ENCODE measurements at places on chromosomes 16 and 17.

DNA sequence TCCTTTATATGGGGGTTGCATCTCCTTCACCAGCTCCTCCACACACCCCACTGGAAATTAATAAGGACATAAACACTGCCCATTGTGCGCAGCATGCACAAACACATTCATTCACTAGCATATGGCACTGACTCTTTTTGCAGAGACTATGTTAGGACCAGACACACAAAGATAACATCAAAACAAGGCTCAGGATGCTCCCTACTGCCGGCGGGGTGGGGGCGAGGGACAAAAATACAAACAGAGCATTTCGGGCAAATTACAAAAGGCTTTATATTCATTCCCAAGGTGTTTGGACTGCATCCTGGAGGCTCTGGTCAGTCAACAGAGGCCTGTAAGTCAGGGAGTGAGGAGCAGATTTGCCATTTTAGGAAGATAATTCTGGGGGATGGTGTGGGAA, 299.7 kb downstream of the SLC39A11 start:
- no peak for DNase-seq

DNA sequence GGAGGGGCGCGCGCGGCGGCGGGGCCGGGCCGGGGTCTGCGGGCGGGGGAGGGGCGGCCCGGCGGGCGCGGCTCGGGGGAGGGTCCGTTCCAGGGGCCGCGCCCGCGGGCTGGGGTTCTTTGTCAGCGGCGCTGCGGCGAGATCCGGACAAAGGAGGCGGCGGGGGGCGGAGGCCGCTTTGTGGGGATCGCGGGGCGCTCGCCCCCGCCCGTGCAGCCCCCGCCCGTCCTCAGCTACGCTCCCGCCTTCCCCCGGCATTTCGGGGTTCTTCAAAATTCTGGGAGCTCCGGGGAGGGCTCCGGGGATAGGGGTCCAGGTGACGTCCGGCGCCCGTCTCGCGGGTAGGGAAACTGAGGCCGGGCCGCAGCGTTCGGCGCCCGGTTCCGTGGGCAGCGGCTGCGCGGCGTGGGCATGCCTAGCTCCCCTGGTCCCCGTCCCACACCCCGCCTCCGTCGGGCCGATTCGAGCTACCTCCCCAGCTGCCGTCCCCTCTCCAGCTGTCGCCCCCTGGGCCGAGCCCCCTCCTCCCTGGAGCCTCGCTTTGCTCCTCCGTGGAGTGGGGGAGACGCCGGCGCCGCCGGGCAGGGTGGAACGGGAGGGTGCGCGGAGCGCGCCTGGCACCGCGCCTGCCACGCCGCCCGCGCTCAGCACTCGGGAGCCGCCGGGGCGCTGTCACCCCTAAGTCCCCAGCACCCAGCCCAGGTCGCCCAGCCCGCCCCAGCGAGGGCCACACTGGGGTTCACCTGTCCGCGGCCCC, 546 bp downstream of the SNN start:
- no peak for DNase-seq

- peak; percentile 3 for DNase-seq
Measured at GRCh38 chr17:56833057-56833808, 487 bp downstream of the C17orf67 start.

DNA sequence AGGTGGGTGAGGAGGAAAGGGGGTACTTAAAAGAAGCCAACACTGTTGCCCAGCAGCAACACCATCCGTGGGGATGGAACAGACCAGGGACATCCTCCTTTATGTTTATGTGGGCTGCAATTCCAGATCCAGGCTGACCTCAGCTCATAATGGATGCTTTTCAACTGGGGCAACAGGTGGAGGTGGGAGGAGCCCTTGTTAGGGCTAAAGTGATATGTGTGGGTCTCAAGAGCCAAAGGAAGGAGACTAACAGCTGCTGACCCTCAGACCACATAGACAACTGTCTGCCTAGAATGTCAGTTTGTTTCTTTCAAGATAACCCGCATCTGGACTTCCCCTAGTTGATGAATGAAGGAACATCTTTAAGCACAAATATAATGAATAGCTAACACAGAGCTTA, 2.0 kb upstream of the INPP5K start:
- DNase-seq = no peak

DNA sequence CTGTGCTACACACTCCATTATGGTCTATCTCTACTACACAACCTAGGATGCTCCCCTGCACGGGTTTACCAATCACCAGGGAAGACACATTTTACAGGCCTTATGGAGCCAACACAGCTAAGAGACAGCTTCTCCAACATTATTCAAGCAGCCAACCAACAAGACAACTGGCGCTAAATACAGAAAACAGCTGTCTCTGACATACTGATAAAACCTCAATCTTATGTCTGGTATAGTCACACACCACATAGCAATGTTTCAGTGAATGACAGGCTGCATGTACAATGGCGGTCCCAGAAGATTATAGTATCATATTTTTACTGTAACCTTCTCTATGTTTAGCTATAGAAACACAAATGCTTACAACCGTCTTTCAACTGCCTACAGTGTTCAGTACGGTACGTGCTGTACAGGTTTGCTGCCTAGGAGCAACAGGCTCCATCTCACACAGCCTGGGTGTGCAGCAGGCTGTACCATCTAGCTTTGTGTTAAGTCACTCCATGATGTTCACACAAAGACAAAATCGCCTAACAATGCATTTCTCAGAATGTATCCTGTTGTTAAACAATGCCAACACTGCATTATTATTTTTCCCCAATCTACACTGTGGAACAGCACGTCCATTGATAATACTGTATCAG, 10.9 kb downstream of the USP22 start:
- no peak for DNase-seq

DNA sequence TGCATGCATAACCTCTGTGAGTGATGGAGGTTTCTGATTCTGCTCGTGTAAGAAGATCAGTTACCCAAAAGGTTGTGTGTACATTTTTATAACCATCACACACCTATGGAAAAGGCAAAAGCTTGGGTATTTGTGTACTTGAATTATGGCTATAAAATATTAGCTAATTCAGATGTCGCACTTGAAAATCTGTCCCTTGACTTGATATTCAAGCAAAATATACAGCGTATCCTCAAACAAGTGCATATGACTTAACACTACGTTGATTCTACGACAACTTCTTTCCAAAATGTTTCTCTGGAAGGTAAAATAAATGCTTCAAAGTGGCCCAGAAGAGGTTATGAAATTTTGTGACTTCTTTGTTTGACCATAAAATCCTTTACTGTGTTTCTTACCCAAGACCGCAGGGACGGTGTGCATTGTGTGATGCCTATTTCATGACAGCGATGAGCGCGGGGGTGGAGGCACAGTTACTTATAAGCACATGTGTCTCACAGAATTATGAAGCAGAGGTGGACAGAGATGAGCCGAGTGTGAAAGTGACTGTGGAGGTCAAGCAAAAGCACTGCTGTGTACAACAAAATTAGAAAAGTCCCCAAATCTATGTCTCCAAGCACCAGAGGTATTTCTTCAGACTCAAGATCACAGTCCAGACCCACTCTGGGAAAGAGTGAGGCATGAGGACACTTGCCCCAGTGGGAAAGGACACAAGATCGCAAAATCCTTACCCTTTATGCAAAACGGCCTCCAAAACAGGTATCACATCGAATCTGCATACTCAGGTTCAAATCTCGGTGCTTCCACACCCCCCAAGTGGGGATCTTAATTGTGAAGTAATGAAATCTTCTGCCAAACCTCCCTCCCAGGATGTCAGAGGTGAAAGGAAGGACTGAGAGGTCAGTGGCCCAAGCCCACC, 4.1 kb upstream of the HOXB9 start:
- no peak for DNase-seq

GRCh38 chr17:53133876-53134275, 688.9 kb upstream of the KIF2B start:
- DNase-seq = no peak

DNA sequence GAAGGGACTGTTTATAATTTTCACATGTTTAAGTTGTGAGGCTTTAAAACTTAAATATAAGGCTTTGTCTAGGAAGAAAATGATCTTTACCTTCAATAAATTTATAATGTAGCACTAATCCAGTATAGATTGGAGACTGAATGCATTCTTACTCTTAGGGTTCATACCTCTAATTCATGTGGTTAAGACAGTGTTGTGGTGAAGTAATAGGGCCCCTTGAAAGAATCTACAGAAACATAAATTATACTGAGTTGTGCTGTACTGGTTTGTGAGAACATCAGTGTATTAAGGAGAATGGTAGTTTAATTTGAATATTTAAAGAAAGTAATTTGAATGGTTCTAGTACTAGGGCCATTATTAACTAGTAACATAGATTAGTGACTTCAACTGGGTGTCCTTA, 13.7 kb downstream of the HAPSTR1 start:
- DNase-seq = no peak

GRCh38 chr16:20327444-20328041, at the start of gene GP2:
Gene GP2, minus strand, starts transcription at chr16:20327513. Its CDS starts 1,082 bp downstream, at chr16:20326431.
- no peak for DNase-seq

- DNase-seq = no peak
Measured at GRCh38 chr17:38534498-38534885, 71.3 kb downstream of the SRCIN1 start.

DNA sequence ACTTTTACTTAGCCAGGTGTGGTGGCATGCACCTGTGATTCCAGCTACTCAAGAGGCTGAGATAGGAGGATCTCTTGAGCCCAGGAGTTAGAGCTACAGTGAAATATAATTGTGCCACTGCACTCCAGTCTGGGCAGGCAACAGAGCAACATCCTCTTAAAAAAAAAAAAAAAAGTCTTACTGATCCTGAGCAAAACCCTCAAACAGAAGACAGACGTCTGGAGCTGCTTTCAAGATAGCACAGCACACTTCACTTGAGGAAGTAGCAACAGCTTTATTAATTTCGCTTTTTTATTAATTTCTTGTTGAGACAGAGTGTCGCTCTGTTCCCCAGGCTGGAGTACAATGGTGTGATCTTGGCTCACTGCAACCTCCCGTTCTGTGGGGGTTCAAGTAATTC, 10.2 kb upstream of the GGA2 start:
- no peak for DNase-seq

DNA sequence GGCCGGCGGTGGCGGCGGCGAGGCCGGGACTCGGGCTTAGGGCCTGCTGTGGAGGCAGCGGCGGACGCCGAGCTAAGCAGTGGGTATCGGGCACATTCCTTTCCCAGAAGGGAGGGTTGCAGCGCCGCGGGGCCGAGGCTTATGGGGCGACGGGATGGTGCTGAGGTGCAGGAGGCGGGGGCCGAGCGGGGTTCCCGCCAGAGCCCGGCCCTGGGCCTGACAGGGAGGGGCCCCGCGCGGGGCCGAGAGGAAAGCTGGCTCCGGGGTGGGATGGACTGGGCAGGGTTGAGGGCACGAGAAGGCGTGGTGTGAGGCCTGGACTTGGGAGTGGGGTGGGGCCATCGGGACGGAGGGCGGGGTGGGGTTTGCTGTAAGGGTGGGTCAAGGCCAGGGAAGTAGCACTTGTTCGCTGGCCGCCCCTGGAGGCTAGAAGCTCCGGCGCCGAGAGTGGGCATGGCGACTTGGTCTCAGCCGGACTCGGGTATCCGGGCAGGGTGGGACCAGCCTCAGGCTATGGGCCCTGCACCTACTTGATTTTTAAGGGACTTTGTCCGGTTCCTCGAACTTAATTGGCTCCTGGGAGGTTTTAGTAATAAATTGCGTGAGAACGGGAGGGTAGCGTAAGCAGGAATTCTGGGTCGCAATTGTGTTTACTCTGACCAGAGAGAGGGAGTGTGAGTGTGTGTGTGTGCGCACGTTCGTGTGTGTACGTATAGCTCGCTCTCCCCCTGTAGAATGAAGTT, 396 bp downstream of the NFE2L1 start:
- peak; percentile 75 for DNase-seq

GRCh38 chr17:78525511-78526160, 51.6 kb downstream of the DNAH17 start:
- no peak for DNase-seq

DNA sequence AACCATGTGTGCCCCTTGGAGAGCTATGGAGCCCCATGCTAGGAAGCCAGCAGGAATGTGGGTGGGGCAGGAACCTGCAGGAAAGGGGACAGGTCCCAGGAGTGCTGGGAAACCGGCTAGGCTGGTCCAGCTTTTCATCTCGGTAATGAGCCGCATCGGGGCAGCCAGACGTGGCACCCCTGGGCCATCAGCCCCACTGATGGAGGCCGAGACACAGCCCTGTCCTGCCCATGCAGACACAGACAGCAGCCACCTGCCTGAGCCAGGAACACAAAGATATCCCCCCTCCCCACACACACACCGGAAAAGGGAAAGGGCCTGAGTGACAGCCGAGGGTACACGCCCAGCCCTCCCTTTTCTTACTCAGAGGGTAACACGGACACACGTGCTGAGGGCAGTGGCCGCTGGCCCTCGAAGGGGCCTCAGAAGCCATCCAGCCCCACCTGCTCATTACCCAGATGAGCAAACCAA, 18.1 kb downstream of the PPL start:
- DNase-seq = no peak

DNA sequence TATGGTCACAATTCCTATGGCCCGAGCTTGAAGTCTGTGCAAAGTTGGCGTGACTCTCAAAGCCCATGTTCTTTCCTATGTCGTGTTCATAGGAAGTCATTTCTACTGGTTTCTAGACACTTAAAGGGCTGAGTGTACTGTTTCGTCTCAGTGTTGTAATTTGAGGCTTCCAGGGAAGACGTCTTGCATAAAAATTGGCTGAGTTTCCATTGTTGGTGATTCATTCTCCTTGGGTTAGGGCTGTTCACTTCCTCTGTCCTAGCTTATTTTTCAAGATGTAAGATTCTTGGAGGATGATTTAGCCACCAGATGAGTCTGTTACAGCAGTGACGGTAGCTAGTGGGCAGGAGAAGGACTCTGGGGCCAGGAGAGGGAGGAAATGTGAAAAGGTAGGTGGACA, 43.1 kb downstream of the PIK3R5 start:
- DNase-seq = peak; percentile 85

DNA sequence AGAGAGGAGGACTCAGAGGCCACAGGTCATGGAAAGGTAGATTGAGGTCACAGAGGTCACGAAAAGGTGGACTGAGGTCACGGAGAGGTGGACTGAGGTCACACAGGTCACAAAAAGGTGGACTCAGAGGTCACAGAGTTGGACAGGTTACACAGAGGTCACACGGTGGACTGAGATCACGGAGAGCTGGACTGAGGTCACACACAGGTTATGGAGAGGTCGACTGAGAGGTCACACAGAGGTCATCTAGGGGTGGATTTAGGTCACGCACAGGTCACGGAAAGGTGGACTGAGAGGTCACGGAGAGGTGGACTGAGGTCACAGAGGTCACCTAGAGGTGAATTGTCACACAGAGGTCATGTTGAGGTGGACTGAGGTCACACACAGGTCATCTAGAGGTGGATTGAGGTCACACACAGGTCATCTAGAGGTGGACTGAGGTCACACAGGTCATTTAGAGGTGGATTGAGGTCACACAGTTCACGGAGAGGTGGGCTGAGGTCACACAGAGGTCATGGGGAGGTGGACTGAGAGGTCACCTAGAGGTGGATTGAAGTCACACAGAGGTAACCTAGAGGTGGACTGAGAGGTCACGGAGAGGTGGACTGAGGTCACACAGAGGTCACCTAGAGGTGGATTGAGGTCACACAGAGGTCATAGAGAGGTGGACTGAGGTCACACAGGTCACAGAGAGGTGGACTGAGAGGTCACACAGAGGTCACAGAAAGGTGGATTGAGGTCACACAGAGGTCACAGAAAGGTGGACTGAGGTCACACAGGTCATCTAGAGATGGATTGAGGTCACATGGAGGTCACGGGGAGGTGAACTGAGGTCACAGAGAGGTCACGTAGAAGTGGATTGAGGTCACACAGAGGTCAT, 26.7 kb upstream of the JPT2 start:
- no peak for DNase-seq

All from AG09309 (cell line).